ENCODE measurements at places on chromosomes 1 and 21.

DNA sequence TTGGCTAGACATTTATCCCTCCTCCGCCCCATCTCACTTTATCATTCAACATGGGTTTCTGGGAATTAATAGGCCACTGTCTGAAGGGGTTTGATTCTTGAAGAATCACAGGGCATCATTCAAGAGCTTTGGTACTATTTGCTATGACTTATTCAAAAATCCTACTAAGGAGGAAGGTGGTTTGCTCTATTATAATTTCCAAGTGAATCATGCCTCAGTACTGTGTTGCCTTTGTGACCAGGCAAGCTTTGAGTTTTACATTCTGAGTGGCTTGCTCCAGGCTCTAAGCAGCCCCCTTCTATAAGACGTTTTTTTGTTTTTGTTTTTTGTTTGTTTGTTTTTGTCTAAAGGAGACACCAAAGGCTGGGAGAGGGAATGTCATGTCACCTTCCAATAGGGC is 2.6 kb downstream of the C1orf21 start:
- no peak for DNase-seq

DNA sequence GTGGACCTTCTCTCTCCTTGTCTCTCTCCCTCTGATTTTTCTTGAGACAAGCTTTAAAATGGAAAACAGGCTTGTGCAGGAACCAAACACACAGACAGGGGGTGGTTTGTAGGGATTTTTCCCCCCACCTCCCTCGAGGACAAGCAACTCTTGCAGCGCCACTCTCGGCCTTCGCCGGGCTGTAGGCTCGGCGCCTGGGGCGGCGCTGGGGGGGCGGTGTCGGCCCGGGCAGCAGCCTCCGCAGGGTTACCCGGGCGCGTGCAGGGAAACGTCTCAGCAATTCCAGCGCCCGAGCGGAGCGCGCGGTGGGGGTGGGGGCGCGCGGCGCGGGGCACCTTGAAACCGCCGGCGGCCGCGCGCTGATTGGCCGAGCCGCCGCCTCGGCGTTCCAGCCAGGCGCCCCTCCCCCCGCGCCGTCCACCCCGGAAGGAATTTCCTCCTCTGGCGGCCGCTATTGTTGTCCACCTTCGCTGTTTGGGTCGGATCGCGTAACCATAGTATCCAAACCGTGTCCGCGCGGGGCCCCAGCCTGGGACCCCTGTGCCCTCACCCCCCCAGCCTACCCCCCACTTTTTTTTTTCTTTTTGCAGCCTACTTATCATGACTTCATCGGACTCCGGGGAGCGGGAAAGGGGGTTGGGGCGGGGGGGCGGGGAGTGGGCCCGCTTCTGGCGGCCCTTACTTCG is 59.8 kb upstream of the ACOT11 start:
- peak; percentile 93 for DNase-seq

DNA sequence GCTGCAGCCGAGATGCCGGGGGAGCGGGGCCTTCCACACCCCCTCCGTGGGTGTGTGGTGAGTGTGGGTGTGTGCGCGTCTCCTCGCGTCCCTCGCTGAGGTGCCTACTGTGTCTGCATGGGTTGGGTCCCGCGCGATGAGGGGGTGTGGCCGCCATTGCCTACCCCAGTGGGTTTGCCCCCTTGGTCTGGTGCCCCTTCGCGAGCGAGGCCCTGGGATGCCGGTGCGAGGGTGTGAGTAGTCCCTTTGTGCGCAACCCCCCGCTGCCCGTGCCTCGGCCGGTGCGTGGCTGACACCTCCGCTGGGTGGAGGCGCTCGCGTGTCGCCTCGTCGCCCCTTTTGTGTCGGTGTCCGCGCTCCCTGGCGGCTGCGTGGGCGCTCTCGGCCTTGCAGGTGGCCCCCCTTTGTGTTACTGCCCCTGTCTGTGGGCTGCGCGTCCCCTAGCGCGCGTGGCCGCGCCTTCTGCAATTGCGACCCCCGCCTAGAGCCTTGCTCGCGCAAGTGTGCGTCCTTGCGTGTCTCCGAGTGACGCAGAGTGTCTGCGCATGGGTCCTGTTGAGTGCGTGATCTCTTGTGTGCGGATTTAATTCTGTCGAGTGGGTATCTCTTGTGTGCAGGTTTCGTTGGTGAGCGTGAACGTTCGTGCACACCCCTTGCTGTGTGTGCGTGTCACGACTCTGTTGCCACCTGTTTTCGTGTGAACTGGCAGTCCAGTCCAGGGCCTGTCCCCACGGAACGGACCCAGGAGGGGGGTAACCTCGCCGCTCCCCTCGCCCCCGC is 553 bp downstream of the TTC3 start:
- DNase-seq = peak; percentile 51

DNA sequence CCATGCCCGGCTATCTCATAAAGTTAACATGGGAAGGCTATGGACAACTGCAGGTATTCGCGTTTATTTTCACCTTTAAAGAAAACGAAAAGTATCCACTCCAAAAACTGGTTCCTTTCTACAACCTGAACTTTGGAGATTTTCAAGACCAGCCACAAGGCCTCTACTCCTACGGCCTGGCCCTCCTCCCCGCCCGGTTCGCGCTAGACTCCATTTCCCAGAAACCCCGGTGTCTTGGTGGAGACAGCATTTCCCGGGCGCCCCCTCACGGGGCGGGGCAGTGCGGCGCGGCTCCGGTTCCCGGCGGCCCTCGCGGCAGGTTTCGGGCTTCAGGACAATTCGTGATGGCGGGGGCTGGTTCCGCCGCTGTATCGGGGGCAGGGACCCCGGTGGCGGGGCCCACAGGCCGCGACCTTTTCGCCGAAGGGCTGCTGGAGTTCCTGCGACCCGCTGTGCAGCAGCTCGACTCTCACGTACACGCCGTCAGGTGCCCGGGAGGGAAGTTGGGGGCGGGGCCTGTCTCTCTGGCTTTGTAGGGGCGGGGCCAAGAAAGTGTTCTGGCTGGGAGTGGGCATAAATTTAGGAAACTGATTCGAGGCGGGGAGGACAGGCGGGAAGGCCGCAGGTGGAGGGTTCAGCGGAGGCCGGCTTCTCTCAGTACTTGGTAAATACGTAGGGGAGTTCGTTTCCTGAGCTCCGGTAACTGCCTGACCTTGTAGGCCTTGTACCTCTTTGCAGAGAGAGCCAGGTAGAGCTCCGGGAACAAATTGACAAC is at the start of gene SNAPIN:
Gene SNAPIN (plus strand): TSS at position 304 of the 775 bp plus-strand sequence. CDS start 41 bp downstream, at position 345.
- DNase-seq = peak; percentile 86

- no peak for DNase-seq
Observed at GRCh38 chr1:4366091-4366490, 288.3 kb upstream of the AJAP1 start.

GRCh38 chr1:31795801-31796621 is 19.8 kb downstream of the SPOCD1 start:
- peak; percentile 80 for DNase-seq

All from fibroblast of pulmonary artery (primary cell).